ENCODE measurements at places on chromosomes 3 and 15.

GRCh38 chr3:99895131-99895696, 77.6 kb downstream of the CMSS1 start:
- DNase-seq = no peak

DNA sequence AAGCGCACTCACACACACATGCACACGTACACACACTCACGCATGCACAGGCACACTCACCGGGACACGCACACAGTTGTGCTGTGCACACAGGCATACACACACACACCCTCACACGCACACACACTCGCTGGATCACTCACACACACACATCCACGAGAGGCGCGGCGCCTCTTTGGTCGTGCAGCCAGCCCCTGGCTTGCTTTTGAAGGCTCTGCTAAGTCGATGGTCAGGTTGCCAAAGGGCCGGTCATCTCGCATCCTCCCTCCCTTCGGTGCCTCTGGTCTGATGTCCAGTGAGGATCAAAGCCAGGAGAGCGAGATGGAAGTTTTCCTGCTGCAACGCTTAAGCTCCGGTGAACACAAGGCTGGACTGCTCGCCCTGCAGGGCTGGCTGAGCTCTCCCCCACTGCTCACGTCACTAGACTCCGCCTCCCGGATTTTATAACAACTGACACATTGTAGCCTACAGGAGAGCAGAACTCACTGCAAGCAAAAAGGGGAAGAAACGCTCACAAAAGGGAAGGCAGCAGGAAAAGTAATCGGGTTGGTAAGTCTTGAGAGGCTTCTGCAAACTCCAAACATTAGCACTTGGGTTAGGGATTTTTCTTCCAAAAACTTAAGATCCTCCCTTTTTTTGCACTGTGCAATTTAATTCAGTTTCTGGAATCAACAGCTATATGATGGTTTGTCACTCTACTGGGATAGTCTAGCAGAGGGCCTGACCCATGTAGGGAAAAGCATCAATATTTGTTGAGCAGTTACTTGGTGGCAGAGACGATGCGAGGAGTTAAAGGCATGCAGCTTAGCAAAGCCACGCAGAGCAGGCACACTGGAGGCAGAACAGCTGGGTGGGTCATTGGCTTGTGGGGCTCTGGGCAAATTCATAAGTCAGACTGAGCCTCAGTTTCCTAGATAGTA, at the start of gene SRGAP3:
Gene SRGAP3, minus strand, starts transcription at position 374 of the 920 bp plus-strand sequence. CDS start 695 bp downstream, outside the sequence.
- DNase-seq = peak; percentile 76

GRCh38 chr3:149660462-149660861, 2.6 kb upstream of the WWTR1 start:
- no peak for DNase-seq

GRCh38 chr3:10600296-10600714, 94.9 kb upstream of the ATP2B2 start:
- no peak for DNase-seq

DNA sequence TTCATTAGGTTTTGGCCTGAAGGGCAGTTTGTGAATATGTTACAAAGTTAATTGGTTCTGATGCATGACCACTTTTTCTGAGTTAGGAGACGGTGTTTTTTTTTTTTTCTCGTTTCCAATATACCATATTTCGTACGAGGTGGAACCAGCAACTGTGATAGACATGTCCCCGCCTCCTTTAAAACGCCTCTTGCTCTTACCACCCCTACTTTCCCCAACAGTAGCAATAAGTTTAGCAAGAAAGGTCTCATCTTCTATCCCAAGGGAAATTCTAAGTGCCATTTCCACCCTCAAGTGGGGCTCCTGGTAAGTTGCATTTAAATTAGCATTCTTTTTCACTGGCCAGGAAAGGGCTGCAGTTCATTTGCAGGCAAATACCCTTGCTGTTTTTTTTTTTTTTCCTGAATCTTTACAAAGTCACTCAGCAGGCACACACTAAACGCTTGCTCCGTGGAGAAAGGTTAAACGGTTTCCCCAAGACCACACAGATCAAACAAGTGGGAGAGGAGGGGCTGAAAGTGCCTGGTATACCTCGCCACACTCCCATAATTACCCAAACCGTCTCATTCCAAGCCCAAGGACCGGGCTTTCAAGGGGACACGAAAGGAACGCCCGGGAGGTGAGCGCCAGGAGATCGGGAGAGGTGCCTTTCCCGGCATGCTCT, 39.5 kb upstream of the MGA start:
- no peak for DNase-seq
